ENCODE measurements at places on chromosomes 13 and 19.

DNA sequence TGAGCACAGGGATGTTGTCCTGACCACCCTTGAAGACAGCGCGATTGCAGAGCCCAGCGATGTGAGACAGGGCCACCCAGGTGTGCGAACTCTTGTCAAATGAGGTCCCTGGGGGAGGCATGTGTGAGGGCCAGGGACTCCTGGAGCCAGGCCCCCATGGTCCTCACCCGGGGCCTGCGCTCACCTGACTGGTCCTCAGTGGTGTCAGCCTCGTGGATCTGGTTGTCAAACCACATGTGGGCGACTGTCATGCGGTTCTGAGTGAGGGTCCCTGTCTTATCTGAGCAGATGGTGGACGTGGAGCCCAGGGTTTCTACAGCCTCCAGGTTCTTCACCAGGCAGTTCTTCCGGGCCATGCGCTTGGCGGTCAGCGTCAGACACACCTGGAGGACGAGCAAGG, 12.3 kb downstream of the ATP1A3 start:
- DNase-seq, result no peak

DNA sequence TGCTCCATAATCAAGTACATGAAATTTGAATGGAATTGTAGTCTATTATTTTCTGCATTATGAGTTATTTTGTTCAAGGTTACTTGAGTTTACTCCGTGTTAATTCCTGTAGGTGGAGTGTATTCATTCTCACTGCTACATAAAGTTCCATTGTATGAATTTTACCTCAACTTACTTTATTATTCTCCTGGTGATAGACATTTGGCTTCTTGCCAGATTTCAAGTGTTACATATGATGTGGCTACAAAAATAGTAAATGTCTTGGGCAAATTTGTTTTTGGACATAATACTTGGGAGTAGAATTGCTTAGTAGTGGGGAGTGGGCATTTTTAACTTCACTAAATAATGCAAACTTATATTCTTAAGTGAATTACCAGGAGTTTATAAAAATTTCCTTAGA, 328.9 kb downstream of the SHISA2 start:
- DNase-seq, result no peak

DNA sequence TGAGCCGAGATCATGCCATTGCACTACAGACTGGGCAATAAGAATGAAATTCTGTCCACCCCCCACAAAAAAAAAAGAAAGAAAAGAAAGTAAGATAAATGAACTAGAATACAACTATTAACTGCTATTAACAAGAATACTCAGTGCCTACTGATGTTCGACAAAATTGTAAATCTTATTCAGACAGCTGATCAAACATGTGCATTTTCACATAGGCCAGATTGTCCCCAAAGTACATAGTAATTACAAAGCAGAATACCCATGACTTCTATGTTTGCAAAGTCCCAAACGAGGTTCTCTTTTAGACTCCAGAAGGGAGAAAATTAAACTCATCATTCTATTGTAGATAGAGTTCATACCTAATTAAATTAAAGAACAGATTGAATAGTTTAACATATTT, 113.4 kb downstream of the UFM1 start:
- no peak for DNase-seq

DNA sequence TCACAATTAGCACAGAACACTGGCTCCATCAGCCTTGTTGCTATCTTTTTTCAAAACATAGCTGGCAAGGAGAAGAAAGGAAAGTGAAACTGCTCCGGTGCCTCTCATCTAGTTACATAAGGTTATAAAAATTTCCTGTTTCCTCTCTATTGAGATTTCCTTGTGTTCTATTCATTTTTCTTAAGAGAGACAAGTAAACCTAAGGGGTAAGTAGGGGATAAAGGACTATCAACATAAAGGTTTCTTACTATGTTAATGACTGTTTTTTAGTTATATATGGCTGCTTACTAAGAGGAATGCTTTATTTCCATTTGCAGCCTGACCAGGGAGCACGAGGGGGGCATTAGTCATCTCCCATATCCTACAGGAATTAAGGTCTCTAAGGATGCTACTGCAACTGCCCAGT, 73.2 kb upstream of the MLNR start:
- DNase-seq, result no peak

GRCh38 chr13:54611390-54611789, 1582.8 kb downstream of the OLFM4 start:
- no peak for DNase-seq

GRCh38 chr13:71492346-71492871, 374.6 kb downstream of the DACH1 start:
- DNase-seq, result no peak

- no peak for DNase-seq
These were observed 12.8 kb upstream of the DOCK9 start for GRCh38 chr13:98990701-98991100.

GRCh38 chr13:27125357-27126282, 46.0 kb downstream of the USP12 start:
- DNase-seq, result no peak

GRCh38 chr13:73341748-73342147, 282.9 kb downstream of the KLF5 start:
- no peak for DNase-seq

DNA sequence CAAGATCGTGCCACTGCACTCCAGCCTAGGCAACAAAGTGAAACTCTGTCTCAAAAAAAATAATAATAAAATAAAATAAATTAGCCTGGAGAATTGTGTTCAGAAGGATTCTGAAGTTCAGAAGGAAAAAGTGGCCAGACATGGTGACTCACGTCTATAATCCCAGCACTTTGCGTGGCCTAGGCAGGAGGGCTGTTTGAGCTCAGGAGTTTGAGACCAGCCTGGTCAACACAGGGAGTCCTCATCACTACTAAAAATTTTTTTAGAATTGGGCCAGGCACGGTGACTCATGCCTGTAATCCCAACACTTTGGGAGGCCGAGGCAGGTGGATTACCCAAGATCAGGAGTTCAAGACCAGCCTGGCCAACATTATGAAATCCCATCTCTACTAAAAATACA, 6.0 kb downstream of the RDH8 start:
- no peak for DNase-seq

DNA sequence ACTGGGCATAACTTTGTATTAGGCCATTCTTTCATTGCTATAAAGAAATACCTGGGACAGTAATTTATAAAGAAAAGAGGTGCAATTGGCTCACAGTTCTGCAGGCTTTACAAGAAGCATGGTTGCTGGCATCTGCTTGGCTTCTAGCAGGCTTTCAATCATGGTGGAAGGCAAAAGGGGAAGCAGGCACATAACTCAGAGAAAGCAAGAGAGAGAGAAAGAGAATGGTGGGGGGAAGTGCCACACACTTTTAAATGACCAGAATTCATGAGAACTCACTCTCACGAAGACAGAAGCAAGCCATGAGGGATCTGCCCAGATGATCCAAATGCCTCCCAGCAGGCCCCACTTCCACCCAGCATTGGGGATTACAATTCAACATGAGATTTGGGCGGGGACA, 179.7 kb downstream of the SPRY2 start:
- no peak for DNase-seq

- no peak for DNase-seq
These were observed 2.1 kb downstream of the ERFL start for GRCh38 chr19:41926028-41926762.

- no peak for DNase-seq
These were observed 127.5 kb downstream of the RFC3 start for GRCh38 chr13:33945477-33945876.

GRCh38 chr13:105937451-105937850, 598.0 kb downstream of the EFNB2 start:
- no peak for DNase-seq

GRCh38 chr13:106507560-106508274, 27.7 kb downstream of the EFNB2 start:
- DNase-seq, result no peak

DNA sequence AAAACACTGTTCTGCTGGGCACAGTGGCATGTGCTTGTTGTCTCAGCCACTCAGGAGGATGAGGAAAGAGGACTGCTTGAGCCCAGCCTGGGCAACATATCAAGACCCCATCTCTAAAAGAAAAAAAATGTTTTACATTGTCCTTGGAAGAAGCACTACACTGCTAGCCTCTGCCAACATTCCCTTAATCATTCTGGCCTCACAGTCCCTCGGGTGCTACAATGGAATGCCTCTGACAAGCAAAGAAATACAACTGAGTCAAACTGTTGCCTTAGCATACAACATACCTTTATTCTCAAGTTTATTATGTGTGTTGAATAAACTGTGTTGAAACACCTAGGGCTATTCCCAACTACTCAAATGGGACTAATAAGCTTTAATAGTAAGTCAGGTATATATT, 56.1 kb downstream of the PSPC1 start:
- DNase-seq, result no peak

- DNase-seq, result no peak
These were observed 438 bp downstream of the PRKCSH start for GRCh38 chr19:11435833-11436313.

DNA sequence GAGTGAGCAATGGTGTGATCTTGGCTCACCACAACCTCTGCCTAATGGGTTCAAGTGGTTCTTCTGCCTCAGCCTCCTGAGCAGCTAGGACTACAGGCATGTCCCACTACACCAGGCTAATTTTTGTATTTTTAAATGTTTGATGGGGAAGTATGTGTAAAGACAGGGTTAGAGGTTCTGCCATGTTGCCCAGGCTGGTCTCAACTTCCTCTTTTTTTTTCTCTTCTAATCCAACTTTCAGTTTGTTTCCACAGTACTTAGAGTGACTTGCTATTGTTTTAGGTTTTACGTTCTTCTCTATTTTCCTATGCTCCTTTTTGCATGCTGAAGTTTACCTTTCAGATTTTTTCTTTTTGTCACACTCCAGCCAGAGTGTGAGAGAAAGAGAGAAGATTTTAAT, 1433.0 kb downstream of the UQCRFS1 start:
- DNase-seq, result no peak

DNA sequence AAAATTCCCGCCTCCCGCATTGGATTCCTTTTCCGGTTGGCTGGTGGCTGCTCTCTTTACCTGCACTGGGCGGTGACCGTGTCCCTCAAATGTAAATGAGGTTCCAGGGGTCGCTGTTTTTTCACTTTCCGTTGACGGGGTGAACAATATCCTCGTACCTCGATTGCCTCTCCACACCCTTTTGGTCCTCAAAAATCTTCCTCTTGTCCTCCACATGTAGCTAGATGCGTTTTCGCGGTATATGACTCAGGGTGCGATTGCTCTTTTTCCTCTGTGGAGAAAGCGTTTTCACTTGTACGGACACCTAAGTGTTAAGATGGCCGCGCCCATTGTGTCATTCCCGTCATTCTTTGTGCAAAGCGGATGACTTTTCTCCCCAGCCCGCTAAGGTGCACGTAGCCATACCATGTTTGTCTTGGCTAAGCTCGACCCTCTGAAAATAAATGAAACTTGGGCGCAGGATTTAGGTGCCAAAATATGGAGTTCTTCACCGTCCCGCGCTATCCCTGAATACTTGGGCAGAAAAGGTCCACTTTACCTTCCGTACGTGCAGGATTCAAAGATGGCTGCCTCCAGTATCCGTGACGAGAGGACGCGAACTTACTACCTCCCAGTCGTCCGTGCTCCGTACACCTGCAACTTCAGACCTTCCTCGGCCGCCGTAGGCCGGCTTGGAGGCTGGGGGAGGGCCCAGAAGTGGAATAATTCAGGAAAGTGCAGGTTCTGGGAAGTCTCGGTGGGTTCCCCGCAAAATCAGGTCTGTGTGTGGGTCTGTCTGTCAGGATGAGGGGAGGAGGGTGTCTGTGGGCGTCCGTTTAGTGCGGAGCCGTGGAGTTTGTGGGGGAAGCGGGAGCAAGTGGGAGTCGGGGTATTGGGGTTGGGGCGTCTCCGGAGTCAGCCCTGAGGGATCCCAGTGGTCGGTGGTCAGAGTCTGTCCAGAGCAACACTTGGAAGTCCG, at the start of gene ZNF613:
TSS of gene ZNF613 (plus strand) at position 689 of the 958 bp plus-strand sequence. CDS start 8,749 bp downstream, outside the sequence.
- DNase-seq, result peak; percentile 66

DNA sequence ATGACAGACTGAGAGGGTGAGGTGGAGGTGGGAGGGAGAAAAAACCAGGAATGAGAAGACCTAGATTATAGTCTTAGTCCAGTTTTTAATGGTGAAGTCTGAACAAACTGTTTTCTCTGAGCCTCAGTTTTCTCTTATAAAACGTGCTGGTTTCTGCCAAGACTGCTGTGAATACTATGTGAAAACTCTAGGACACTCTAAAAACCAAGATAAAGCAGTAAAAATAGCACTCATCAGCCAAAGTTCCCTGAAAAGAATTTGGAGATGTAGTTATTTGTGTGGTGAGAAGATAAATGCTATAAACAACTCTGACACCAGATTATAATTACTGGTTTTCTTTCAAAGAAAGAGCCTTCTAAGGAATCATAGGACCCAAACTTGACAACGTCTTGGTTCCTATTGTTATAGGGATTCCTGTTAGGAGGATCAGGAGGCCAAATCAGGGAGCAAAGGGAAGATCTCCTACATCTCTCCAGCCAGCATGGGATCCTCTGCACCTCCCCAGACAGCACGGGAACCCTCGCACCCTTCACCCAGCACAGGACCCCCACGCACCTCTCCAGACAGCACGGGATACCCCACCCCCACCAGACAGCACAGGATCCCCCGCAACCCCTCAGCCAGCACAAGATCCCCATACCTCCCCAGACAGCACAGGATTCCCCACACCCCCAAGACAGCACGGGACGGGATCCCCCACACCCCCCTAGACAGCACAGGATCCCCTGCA, 130.2 kb downstream of the MIPEP start:
- DNase-seq, result no peak

DNA sequence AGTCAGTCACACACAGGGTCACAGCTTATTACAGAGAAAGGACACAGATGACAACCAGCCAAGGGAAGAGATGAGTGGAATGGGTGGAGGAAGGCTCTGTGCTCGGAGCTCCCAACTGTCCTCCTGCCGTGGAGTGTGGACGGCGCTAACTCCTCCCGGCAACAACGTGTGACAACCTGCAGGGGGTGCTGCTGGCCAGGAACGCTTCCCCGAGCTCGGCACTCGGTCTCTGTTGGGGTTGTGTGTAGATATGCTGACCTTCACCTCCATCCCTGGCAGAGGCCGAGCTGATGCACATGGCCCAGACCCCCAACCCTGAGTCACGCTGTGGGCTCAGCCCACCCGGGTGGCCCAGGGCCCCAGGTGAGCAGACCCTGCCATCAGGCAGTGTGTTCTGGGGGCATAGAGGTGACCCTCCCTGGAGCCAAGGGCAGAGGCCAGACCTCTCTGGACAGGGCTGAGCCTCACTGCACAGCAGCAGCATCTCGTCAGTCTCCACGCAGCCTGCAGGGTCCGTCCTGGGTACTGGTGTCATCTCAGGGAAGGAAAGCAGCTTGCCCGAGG, 14.1 kb downstream of the ZNF444 start:
- DNase-seq, result no peak

- DNase-seq, result no peak
These were observed 51.8 kb downstream of the MLLT1 start for GRCh38 chr19:6227936-6228325.

DNA sequence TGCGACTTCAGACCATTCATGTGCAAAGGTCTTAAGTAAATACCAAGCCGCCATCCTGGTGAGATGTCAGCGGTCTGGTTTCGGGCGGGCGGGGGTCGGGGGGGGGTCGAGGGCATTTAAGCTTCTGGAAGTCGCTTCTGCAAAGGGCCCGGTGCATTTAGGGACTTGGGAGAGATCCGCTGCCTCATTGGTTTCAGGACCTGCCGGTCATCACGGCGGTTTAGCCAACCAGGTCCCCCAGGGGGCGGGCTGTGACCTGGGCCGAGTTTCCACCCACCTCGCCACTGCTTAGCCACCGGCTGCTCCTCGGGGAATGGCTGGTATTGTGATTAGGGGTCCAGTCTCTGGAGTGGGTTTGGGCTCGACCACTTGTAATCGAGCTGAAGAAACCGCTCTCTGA, 7.8 kb downstream of the ANKLE1 start:
- no peak for DNase-seq

Data from T-helper 9 cell (primary cell).